ACHN (cell line): ENCODE measurements at places on chromosomes 2 and 18.

GRCh38 chr2:28656937-28657615 lies 94.6 kb upstream of the PPP1CB start:
- DNase-seq, result no peak

DNA sequence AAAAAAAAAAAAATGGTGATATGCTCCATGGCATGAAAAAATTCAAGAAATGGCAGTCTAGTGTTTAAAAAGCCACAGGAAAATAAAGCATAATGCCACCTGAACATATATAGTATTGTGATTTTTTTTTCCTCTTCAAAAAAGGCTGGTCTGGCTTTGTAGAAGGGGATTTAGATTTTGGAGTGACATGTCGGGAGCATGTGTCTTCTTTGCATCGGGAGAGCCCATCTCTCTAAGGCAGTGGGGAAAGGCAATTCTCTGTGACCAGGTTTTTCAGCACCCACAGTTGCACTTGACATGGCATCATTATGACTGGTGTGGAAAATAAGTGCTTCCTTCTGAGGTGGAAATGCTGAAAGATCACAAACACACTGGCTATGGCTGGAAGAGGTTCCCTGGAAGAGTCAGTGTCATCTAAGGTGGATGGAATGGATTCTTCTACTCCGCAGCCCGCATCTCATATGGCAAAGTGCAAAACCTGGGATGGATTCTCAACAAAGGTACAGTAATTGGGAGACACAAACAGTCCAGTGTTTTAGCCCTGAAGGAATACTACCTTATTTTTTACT lies 172.5 kb downstream of the AGAP1 start:
- peak; percentile 81 for DNase-seq

GRCh38 chr2:26633993-26634595 lies 7.1 kb downstream of the CIB4 start:
- no peak for DNase-seq

GRCh38 chr2:239603411-239604356 lies 202.9 kb upstream of the HDAC4 start:
- no peak for DNase-seq

DNA sequence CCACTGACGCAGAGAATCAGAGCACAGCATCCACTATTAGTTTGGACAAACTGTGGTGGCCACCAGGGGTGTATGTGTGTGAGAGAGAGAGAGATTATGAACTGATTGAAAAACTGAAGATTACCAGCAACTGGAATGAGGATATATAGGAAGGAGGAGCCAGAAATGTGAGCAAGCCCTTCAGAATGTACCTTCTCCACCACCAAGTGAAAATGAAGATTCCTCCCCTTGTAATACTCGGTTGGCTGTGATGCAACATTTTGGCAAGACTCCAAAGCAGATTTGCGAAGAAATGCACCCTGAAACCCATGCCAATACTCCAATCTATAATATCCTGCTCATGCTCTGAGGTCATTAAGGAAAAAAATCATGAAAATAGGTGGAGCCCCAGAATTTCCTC lies 121.2 kb upstream of the SLC35G4 start:
- DNase-seq, result no peak

GRCh38 chr18:35494251-35495220 lies 3.2 kb downstream of the INO80C start:
- no peak for DNase-seq

GRCh38 chr2:69043736-69044400 lies 30.9 kb downstream of the ANTXR1 start:
- no peak for DNase-seq

- DNase-seq, result no peak
Observed at GRCh38 chr2:21328177-21328576, 204.4 kb downstream of the TDRD15 start.

DNA sequence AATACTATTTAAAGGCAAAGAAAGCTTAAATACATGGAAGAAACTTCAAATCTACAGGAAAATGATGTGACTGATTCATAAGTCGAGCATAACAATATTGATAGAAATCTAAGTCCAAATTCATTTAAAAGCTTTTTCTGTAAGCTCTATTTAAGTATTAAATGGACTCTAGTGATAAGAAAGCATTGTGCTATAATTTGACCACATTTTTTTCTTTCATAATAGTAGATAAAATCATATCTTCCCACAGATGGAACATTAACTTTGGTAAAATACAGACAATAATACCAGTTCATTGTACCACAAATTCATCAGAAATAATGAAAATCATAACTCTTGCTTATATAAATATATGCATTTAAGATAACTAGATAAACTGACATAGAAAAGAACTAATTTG lies 366.5 kb downstream of the GALNT13 start:
- DNase-seq, result no peak

- no peak for DNase-seq
Observed at GRCh38 chr2:72576459-72576858, 249.4 kb downstream of the EXOC6B start.

GRCh38 chr2:218386505-218387368 lies 4.7 kb downstream of the SLC11A1 start:
- no peak for DNase-seq

- DNase-seq, result no peak
Observed at GRCh38 chr18:45026162-45026561, 345.5 kb downstream of the SETBP1 start.

GRCh38 chr2:170878066-170878465 lies 51.0 kb upstream of the GORASP2 start:
- no peak for DNase-seq

- DNase-seq, result no peak
Observed at GRCh38 chr2:228590681-228591080, 409.2 kb upstream of the SPHKAP start.

- DNase-seq, result no peak
Observed at GRCh38 chr2:238134393-238134785, 4.1 kb upstream of the KLHL30 start.

GRCh38 chr2:191832668-191833067 lies 14.2 kb downstream of the CAVIN2 start:
- no peak for DNase-seq

DNA sequence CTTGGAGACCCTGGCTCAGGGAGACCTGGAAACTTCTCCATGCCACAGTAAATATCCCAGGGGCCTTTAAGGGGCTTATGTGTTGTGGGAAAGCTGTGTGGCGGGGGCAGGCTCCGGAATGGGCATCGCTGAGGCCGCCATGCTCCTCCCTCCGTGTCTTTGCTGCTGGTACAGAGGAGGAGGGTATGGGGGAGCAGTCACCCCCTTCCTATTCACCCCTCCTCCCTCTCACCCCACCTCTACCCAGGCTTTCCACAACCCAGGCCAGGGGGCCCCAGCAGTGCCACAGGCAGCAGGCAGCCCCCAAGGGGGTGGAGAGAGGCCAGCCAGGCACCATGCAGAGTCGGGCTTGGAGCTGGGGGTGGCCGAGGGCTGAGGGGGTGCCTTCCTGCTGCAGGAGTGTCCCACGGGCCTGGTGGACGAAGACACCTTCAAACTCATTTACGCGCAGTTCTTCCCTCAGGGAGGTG lies 28.0 kb upstream of the FAHD2A start:
- DNase-seq, result no peak

DNA sequence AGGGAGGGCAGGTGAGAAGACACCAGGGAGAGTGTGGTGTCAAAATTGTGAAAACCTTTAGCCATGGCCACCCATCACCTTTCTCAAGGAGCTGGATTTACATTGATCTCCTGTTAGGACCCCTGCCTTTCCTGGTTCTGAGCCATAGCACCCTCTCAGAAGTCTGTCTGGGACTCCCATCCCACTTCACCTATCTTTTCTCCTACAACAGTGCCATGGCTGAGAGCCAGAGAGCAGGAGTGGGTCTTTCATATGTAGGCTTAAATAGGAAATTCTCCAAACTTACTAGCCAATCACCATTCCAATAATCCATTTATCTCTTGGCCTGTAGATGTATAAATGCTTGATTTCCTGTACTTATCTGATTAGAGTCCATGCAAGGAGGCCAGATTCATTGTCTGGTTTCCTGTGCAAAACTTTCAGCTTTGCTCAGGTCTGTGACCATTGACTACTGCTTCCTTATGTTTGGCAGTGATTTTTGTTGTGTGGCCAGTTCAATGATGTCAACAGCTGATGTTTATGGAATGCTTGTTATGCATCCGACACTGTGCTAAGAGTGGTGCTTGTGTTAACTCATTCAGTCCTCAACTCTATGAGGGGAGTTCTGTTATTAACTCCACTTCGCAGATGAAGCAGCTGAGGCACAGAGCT lies 57.6 kb upstream of the IGFBP5 start:
- no peak for DNase-seq

DNA sequence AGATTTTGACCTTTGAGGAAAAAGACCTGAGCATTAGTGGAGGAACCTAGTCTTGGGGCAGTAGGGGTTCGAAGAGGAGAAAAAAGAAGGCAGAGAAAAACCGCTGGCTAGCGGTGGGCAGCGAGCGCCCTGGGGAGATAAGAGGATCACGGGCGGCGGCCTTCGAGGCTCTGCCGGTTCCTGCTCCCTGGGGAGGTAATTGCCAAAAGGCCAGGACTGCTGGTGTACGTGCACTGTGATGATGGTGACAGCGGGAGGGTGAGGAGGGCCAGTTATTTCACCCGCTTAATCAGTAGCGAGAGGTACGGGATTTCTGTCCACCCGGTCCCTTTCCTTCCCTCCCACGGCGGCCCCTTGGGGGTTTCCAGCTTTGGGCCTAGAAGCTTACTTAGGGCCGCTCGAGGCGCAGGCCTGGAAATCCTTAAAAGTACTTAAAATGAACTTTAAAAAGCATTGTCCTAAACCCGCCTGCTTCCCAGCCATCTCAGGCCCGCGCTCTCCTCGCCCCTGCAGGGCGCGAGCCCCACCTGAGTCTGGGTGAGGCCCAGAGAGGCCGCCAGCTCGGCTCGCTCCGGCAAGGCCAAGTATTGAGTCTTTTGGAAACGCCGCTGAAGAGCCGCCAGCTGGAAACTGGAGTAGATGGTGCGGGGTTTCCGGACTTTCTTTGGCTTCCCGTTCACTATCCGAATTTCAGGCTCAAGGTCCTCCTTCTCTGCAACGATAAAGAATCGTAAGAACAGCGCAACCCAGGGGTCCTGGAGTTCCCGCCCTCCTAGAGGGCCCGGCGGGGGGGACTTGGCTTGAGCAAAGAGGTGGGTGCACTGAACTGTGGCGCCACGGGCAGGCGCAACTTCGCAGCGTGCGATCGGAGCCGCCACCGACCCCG lies 1.5 kb downstream of the DLX2 start:
- DNase-seq, result no peak

- DNase-seq, result no peak
Observed at GRCh38 chr2:11602563-11603204, 67.3 kb downstream of the NTSR2 start.

GRCh38 chr2:126857502-126857901 lies 41.2 kb upstream of the TEX51 start:
- DNase-seq, result no peak

DNA sequence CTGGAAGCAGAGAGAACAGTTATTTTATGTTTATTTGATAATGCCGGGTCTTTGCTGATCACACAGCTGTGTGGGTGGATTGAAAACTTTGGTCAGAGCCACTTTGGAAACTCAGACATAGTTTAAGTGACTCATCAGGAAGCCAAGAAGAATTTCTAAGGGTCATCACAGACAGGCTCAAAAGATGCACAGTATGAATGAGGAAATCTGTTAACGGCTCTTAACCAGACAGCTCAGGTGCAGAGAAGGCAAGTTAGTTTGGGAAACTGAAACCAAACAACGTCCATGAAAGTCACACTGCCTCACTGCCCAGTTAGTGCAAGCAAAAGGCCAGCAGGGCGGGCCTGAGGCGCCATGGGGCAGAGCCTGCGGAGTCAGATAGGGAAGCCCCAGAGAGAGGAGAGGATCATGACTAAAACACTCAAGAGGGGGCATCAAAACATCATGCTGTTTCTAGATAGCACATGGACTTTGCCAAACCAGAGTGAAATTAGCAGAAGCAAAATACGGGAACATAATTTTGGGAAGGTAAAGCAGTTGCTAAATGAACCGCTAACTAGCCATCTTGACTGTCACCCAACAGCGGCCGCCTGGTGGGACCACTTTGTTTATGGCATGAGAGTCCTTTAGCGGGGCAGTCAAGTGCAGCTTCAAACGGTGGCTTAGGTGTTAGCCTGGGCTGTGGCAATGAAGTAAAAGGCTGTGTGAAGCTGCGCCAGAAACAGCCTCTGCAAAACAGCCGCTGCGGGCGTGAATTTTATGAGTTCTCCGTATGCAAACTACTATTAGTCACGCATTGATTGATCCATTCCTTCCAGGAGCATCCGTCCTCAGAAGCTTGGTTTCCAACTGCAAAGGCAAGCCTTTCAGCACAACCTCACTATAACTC lies 101.2 kb downstream of the KCTD18 start:
- DNase-seq, result peak; percentile 87

DNA sequence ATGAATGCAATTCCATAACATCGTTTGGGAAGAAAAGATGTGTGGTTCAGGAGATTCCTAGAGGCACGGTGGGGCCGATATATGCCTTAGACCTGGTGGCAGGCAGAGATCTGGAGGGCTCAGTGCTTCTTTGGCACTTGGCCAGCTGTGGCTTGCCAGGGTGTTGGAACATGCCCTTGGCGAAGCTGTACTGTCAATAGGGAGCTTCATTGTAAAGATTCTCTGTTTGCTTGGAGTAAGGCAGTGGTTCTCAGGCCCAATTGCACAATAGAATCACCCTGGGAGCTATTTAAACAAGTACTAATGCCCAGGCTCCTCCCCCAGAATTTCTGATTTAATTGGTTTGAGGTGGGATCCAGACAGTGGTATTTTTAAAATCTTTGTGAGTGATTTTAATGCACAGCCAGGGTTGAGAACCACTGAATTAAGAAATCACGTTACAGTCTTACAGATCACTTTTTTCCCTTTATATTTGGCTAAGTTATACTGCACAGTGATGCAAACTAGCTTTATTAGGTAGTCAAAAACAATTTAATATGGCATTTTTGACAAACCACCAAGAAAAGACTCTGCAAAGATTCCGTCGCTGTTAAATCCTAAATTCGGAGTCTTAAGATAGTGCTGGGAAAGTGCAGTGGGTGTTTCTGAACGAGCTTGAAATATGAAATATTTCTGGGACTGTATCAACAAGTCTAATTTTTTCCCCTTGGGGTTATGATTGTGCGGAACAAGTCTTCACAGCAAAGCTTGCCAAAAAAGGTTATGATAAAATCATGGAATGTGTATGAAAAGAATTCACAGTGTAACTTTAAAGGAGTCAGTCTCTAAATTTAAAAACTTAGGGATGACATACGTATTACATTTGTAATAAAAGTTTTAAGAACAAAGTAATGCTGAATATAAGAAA lies 78.0 kb downstream of the CRIM1 start:
- DNase-seq, result no peak

- no peak for DNase-seq
Observed at GRCh38 chr2:231725476-231725875, 17.2 kb downstream of the PTMA start.

DNA sequence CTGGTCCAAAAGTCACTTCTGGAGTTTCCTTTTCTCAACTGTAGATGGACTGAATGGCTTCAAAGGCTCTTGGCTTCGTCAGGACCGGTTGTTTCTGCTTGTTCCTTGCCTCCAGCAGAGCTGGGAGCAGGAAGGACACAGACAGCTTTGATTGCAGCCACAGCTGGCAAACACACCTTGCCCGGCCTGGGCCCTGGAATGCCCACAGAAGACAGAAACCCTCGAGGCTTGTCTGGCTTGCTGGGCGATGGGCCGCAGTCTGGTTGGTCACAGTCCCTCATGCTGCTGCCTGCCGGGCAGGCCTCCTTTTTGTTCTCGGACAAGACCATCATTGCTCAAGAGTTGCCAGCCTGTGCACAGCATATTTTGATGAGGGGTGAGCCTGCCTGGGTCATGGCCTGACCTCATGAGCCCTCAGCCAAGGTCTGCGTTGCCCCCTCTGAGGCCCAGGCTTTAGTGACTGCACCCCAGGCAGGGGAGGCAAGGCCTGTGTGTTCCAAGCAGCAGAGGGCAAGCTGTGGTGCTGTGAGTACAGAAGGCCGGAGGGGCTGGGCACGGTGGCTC lies 37.8 kb downstream of the ATP6V1C2 start:
- DNase-seq, result no peak
